ENCODE measurements at places on chromosomes 11 and 22. TPM values are rescaled to one million over a fixed set of nuclear protein-coding genes. Genes with fewer than 3 reads are reported as not detected.

Gene OR56A4
- not detected for total RNA-seq

Gene SNX32
- total RNA-seq = not detected

Gene TMEM45B
- total RNA-seq = not detected

Gene CASTOR1
- 1.5 TPM for total RNA-seq

Gene UBQLNL
- total RNA-seq = not detected

Gene MYO7A
- total RNA-seq = 0.51 TPM

Gene MS4A13
- total RNA-seq = not detected

Gene TRIM29
- total RNA-seq = not detected

Gene NCAM1
- total RNA-seq = 24.2 TPM

Gene C1QTNF4
- not detected for total RNA-seq

DNA sequence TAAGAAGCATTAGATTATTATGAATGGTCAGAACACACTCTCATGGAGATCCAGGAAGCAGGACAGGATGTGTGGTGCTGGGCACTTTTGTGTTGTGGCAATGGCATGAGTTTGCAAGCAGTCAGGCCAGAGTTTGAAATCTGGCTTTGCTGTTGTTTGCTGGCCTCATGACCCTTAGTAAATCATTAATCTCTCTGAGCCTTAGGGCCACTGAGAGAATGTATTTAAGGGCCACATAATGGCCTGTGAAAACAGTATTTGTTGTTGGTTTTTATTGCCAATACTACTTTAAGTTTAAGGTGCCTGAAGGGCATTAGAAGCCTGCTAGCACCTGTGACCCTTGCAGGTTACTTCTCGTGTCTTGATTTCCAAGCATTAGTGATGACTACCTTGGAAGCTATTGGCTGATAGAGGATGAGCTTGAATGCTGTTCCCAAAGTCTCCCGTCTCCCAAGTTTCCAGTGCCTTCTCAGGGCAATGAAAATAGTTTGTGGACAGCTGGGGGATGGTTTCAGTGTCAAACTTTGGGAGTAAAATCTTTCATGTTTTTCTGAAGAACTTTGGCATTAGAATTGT is 24.6 kb downstream of the STIM1 start:
- DNase-seq = no peak

DNA sequence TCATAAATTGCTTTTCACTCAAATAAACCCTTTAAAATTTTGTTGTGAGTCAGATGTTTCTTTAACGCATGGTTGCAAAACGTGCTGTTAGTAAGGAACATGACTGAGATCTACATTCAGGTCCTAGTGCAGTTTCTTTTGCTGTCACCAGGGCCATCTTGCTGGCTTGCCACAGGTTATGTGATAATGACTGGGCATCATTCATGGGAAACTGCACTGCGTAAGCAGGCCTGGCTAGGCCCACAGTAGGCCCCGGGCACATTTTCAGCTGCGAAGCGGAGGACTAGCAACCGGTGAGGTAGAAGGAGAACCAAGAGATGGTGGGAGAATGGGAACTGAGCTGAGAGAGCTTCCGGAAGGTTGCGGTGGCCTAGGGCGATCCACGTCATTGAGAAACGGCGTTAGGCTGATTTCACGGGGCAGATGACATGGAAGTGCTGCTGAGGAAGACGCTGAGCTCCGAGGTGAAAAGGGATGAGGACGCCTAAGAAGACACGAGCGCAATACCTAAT is 3.2 kb upstream of the KLHDC7B start:
- DNase-seq = no peak

DNA sequence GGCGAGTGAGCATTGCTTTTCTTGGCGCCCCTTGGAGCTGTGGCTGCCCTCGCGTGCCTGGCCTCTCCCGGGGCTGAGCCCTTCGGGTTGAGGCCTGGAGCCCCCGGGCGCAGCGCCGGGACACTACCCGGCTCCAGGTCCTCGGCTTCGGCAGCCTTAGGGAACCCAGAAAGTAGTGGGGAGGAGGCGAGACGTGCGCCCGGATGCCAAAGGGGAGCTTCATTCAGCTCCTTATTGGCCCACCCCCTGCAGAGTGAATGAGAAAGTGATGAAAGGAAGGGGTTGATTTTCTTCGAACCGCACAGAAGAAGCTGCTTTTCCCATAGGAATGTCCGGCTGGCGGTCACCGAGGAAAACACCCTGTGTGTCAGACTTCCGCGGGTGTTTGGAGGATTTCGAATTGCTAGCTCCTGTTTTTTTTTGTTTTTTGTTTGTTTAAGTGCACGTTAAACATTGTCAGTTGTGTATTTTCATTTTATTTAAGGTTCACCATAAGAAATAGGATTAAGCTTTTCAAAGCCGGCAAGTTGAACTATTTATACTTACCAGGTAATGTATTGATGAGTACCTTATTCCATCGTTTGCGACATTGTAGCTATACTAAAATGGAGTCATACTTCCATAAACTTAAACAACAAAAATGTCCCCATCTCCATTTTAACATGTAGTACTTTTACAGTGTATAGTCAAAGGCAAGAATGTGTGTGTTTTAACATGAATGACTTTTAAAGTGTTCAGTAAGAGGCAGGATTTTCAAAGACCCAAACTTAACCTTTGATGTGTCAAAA is 841 bp upstream of the EIF4G2 start:
- DNase-seq = peak; percentile 76

DNA sequence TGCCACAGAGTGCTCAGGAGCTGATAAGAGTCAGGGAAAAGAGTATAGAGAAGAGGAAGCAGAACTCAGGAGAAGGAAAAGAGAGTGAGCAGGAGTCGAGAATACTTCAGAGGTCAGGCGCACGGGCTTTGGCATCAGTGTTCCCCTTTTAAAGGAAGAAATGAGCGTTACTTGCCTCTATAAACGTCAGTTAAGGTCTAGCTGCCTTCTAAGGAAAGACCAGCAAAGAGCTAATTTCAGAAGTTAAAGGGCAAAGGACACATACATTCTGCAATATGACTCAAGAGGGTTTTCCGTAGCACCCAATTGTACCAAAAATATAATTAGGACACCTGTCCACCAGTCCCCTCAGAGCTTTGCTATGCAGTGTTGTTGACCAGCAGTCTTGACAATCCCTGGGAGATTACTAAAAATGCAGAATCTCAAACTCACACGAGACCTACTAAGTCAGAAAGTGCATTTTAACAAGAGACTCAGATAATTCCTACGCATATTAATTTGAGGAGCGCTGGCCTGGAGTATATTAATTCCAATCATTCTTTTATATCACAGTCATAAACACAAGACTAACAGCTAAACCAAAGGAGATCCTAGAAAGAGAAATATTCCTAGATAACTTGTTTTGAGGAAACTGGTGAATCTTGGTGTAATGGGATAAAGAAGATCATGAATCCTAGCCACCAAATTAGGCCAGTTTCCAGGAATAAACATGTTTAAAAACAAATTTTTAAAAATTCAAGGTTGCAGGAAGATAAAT is 249.0 kb downstream of the CADM1 start:
- no peak for DNase-seq

DNA sequence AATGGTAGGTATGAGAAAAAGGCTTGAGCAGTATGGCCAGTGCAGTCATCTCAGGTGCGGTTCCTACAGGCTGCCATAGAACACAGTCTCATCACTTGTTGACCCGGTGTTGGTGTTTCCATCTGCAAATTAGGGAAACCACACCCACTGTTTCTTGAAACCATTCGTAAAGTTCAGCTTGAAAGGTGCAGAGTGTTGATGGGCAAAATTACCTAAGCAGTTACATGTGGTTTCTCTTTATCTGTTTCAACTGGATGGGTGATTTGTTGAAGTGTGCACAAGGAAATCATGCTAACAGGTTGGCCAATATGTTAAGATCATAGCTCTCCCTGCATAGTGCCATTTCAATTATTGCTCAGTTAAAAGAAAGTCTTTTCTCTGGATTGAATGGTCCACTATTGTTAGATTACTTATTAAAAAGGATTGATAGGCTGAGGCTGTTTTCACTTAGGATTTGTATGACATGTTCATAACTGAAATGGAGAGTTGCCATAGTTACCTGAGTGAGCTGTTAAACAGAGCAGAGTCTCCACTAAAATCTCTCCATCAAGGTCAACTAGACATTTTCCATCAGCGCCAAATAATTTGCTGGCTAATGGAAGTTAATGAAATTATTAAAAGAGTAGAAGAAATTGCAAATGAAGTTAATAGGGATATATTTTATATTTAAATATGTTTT is 203.1 kb upstream of the MTMR2 start:
- DNase-seq = no peak

DNA sequence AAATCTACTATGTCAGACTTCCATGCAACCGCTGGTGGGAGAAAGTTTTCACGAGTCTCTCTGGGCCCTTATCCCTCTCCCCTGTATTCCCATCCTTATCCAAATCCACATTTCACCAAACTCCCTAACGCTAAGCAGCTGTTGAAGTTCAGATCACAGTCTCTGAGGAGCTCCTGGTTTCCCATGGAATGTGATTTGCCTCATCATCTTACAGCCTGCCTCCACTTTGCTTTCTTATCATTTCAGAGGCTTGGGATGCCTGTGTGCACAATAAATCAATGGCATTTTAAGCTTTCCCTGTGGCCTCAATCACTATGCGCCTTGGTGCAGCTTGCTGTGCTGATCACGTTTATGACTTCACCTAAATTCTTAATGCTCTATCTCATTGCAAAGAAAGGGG is 352.4 kb upstream of the FAT3 start:
- no peak for DNase-seq

DNA sequence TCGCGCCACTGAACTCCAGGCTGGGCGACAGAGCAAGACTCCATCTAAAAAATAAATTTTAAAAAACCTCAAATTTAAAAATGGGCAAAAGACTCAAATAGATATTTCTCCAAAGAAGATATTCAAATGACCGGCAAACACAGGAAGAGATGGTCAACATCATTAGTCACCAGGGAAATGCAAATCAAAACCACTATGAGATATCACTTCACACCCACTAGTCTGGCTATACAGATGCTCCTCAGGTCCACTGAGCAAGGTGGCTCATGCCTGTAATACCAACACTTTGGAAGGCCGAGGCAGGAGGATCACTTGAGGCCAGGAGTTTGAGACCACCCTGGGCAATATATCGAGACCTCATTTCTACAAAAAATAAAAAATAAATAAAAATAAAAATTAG is 43.3 kb upstream of the SLC35C1 start:
- no peak for DNase-seq

- no peak for DNase-seq
Observed at GRCh38 chr11:36147491-36147890, 141.7 kb downstream of the COMMD9 start.

GRCh38 chr11:68412593-68413475 is 47.7 kb upstream of the PPP6R3 start:
- DNase-seq = no peak

GRCh38 chr11:118095967-118096367 is 9.2 kb upstream of the SMIM35 start:
- DNase-seq = no peak

- DNase-seq = no peak
Observed at GRCh38 chr11:123738374-123738773, 3.1 kb downstream of the ZNF202 start.

- DNase-seq = no peak
Observed at GRCh38 chr11:104028476-104029263, 7.8 kb upstream of the DDI1 start.

DNA sequence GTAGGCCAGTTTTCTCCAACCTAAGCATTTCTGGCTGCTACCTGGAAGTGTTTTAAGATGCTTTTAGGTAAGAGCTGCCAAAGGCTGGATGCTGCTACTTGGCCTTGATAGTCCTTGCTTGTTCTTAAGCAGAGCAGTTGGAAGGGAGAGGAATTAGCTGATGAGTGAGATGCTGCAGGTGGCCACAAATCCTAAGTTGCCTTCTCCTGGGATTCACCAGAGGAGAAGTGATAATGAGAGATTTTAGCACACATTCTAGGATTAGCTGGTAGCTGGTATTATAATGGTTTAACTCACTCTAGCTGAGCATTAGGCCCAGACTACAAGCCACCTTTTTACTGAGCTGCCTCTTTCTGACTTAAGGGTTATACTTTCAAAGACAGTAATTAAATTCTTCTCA is 442.9 kb upstream of the RAG2 start:
- DNase-seq = no peak

GRCh38 chr11:124861670-124862069 is 3.6 kb upstream of the ROBO3 start:
- DNase-seq = no peak

DNA sequence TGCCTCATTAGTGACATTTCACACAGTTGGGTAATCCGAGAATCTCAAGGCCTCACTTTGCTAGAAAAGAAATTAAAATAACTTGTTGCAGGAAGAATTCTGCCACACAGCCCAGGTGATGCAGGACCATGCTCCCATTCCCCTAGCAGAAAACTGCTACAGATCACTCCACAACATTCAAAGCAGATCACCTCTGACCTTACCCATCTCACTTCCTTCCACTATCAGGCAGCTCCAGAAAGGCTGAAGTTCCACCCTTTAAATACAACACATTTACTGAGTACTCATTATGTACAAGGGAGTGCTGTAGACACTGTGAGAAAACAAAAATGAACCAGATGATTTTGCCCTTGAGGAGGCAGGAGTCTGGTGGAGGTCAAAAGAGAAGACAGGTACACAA is 231.0 kb downstream of the TTC28 start:
- DNase-seq = no peak

- peak; percentile 64 for DNase-seq
Observed at GRCh38 chr11:134639586-134640330, 227.7 kb upstream of the B3GAT1 start.

DNA sequence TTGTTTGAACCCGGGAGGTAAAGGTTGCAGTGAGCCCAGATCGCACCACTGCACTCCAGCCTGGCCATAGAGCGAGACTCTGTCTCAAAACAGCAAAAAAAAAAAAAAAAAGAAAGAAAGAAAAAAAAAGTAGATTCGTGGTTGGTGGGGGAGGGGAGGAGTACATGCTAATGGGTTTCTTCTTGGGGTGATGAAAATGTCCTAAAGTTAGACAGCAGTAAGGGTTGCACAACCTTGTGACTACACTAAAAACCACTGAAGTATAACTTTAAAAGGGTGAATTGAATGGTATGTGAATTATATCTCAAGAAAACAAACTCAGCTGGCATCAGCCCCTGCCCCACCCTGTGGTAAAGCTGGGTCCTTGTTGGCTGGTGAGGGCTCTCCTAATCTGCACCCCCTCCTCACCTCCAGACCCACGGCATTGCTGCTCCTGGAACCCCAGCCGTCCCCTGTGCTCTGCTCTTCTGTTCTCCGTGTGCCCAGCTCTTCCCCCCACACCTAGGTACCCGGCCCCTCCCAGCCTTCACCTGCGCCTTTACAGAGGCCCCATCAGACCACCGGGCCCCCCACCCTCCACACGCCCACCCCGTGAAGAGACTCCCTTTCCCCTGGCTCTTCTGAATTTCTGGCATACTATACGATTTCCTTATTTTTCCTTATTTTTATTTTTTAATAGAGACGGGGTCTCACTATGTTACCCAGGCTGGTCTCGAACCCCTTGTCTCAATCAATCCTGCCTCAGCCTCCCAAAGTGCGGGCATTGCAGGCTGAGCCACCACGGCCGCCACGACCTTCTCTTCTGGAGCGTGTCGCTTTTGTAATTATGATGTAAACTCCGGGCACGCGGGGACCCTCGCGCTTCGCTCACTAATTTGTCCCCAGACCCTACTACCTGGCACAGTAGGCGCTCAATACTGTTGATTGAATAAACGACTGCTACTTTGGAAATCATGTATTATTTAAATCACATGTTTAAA is 924 bp upstream of the FADD start:
- no peak for DNase-seq
